NCI-H748 treated with DMSO at 0.1 percent for 48 hours (cell line): ENCODE measurements at places on chromosomes 12 and 14.
A peak's percentile ranks its signal among the peaks of the same experiment; 100 is the strongest.

DNA sequence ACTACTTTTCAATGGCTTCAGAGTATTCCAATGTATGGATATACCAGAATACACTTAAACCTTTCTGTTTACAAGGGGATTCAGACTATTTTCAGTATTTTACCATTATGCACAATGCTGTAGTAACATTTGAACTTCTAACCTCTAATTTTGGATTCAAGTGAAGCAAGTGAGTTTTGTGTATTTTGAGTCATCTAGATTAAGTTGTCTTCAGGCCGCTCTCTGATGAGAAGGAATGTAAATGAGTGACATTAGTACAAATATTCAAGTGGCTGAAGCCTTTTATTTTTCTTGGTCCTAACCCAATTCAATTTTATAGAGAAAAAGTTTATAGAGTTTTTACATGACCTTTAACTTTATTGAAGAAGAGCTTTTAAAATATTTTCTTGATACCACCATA lies 125.6 kb downstream of the PDE3A start:
- no peak for DNase-seq

- no peak for DNase-seq
Observed at GRCh38 chr14:103230658-103231334, 103.2 kb upstream of the EIF5 start.

GRCh38 chr12:53381731-53382630 lies 2.0 kb downstream of the SP1 start:
- DNase-seq = no peak

DNA sequence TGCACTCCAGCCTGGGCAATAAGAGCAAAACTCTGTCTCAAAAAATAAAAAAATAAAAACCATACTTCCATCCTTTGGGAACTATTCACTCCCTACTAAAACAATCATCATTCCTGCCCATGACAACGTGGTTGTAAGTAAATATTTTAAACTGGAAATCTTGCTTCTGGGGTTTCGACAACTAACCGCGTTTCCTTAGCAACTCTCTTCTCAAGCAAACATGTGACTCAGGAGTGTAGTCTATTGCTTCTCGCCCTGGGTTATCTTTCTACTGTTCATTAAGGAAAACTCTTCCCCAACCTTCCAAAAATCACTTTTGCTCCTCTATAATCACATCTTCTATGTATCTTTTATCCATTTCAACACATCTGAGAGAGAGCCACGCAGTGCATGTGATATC lies 21.8 kb downstream of the APPL2 start:
- DNase-seq = no peak

DNA sequence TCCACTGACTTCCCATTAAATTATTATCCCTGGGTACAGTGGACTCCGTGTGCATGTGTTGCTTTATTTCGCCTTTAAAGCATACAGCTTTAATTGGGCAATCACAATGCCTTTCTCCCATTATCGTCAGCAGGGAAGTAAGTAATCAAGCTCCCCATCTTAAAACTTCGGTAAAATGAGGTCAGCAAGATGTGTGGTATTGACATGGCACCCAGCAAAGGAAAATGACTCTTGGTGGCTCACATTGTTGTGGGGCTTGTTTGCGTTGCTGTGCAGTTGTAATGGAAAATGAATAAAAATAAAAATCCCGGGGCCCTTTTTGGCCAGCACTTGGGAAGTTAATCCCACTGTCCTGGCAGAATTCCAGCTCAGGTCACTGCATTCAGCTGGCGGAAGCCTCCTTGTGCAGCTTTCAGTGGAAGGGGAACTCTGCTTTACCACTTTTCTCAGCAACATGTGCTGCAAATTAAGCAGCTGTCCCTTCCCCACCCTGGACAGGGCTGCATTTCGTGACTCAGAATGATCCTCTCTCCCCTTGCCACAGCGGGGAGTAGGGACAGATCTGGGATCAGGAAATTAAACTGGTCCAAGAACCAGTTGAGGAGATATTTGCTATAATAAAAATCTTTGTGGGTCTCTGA lies 13.9 kb upstream of the ATP2A2 start:
- DNase-seq = peak; percentile 51

- no peak for DNase-seq
Observed at GRCh38 chr14:75418850-75419768, 8.7 kb upstream of the JDP2 start.

- no peak for DNase-seq
Observed at GRCh38 chr14:57462551-57462950, 31.1 kb downstream of the CCDC198 start.

GRCh38 chr12:128356547-128356946 lies 89.6 kb downstream of the TMEM132C start:
- DNase-seq = no peak

DNA sequence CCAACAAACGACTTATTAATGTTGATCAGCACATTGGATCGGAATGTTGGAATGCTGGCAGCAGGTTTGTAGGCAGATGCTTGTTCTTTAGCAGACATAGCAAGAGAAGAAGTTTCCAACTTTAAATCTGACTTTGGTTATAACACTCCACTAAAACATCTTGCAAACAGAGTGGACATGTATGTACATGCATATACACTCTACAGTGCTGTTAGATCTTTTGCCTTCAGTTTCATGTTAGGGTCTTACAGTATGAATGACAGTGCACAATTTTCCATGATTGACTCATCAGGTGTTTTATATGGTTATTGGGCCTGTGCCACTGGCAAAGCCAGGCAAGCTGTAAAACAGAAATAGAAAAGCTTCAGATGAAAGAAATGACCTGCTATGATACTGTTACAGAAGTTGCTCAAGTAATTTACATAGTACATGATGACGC lies 14.3 kb upstream of the DHRS7 start:
- no peak for DNase-seq

DNA sequence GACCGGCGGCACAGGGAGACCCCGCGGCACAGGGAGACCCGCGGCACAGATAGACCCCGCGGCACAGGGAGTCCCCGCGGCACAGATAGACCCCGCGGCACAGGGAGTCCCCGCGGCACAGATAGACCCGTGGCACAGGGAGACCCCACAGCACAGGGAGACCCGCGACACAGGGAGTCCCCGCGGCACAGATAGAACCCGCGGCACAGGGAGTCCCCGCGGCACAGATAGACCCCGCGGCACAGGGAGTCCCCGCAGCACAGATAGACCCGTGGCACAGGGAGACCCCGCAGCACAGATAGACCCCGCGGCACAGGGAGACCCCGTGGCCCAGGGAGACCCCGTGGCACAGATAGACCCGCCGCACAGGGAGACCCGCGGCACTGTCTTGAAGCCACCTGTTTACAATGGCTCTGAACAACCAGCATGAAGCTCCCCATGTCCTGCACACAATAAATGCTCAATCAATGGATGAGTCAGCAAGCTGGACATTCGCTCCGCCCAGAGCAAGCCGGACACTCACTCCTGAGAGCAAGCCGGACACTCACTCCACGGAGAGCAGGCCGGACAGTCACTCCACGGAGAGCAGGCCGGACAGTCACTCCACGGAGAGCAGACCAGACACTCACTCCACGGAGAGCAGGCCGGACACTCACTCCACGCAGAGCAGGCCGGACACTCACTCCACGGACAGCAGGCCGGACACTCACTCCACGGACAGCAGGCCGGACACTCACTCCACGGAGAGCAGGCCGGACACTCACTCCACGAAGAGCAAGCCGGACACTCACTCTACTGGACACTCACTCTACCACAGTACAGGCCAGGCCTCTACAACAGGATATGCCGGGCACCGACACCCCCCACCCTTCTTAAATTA lies 121.9 kb downstream of the RFLNA start:
- no peak for DNase-seq

GRCh38 chr14:35391388-35391710 lies 13.2 kb downstream of the NFKBIA start:
- no peak for DNase-seq

GRCh38 chr14:59098377-59098776 lies 90.1 kb upstream of the DAAM1 start:
- DNase-seq = no peak

- DNase-seq = no peak
Observed at GRCh38 chr14:103341250-103342129, 7.5 kb downstream of the EIF5 start.

DNA sequence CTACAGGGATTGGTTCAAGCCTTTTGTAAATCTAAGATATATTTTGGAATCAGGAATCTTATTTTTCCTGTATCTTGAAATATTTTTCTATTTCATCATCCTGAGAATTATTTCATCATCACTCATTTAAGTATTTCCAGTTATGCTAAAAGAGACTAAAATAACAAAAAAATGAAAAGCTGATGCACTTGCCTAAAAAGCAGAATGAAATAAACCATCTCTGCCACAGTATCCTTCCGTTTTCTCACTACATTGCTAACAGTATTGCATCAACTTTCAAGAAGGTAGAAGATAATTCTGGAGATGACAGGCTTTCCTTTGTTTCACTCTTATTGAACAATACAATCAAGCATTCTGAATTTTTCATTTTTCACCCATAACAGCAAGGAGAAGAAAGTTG lies 31.1 kb upstream of the EIF5 start:
- DNase-seq = no peak

DNA sequence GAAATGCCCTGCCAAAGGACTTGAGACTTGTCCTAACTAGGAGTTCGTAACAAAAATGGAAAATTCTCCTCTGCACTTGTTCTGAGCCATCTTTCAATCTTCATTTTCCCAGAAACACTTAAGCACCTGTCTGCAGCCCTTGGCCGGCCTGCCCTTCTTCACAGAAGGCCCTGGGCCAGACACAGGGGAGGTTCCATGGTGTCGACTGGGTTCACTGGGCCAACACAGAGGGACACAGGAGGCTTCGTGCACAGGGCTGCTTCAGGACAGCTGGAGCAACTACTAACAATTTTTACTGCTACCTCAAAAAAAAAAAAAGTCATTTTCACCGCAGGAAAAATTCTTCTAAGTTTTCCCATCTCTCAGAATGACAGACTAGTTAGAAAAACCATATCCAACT lies 19.6 kb downstream of the NID2 start:
- DNase-seq = no peak

DNA sequence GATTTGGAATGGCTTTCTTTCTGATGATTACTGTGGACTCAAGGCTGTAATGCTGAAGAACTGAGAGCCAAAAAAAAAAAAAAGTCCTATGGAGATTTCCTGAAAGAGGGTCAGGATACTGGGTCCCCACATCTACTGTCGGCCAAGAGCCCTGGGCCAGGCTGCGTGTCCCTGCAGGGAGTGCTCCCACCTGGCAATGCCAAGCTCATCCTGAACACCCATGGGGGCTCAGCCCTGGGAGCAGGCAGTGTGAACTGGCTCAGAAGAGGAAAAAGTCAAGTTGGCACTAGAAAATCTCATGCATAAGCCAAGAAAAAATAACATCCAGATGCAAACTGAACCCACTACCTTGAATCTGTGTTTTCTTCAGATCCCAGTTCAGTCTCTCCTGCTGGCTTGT lies 35.0 kb upstream of the SMOC1 start:
- DNase-seq = no peak

DNA sequence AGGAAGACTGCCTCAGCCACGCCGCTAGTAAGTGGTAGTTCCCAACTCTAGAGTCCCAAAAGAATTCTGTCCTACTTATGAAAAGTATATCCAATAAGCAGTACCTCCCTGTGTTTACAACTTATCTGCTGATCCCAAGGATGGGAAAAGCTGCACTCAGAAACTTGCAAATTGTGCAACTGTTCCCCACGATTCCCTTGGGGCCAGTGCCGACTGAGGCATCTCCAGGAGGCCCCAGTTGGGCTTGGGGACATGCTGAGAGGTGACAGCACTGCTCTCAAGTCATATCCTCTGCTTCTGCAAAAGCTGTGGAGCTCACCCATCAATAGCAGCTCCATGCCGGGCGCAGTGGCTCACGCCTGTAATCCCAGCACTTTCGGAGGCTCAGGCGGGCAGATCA lies 23.7 kb downstream of the SPRING1 start:
- DNase-seq = no peak

GRCh38 chr14:89394972-89395371 lies 22.1 kb downstream of the FOXN3 start:
- no peak for DNase-seq

GRCh38 chr14:89855961-89856656 lies 98.4 kb downstream of the EFCAB11 start:
- no peak for DNase-seq

DNA sequence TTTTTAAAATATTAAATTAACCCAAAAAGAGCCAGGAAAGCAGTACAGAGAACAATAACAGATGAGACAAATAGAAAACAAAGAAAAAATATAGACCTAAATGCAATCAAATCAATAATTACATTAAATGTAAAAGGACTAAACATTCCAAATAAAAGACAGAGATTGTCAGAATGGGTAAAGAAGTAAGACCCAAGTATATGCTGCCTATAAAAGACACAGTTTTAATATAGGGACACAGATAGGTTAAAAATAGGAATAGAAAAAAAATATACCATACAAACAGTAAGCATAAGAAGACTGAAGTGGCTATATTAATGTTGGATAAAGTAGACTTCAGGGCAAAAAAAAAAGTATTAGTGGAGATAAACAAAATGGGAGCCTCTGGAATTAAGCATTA lies 163.1 kb upstream of the BCL2L14 start:
- no peak for DNase-seq

DNA sequence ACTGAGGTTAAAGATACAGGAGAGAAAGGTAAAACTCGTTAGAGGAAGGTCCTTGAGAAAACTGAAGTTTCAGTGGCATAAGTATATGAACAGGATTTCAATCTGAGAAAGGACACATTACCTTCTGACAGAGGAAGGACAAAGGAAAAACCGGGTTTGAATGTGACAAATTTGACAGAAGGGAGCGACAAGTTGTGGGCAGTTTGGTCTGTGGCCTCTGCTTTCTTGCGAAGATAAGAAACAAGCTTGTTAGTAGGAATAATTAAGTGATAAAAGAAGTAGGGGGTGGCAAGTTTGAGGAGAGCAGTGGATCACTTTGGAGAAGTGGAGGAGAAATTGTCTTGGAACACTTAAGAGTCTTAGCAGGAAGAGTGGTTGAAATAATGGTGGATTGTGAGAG lies 5.1 kb downstream of the MON2 start:
- no peak for DNase-seq

GRCh38 chr12:109727039-109727723 lies 13.6 kb downstream of the FAM222A start:
- no peak for DNase-seq

DNA sequence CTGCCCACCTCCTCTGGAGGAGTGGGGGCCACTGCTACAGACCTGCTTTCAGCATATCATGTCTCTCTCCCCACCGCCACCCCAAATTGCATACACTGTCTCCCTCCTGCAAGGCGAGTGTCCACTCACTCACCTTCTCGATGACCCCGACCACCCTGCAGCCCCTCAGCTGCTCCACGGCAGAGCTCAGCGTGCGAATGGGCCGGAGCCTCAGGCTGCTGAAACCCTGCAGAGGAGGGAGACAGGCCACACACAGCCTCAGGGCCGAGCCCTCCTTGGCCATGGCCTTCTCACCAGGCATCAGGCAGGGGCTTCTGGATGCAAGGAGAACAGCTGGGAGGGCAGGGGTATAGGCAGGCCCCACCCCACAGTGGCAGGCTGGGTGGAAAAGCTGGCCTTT lies 4.7 kb downstream of the RPS6KL1 start:
- DNase-seq = no peak
